ENCODE measurements at places on chromosomes 11 and 22.

DNA sequence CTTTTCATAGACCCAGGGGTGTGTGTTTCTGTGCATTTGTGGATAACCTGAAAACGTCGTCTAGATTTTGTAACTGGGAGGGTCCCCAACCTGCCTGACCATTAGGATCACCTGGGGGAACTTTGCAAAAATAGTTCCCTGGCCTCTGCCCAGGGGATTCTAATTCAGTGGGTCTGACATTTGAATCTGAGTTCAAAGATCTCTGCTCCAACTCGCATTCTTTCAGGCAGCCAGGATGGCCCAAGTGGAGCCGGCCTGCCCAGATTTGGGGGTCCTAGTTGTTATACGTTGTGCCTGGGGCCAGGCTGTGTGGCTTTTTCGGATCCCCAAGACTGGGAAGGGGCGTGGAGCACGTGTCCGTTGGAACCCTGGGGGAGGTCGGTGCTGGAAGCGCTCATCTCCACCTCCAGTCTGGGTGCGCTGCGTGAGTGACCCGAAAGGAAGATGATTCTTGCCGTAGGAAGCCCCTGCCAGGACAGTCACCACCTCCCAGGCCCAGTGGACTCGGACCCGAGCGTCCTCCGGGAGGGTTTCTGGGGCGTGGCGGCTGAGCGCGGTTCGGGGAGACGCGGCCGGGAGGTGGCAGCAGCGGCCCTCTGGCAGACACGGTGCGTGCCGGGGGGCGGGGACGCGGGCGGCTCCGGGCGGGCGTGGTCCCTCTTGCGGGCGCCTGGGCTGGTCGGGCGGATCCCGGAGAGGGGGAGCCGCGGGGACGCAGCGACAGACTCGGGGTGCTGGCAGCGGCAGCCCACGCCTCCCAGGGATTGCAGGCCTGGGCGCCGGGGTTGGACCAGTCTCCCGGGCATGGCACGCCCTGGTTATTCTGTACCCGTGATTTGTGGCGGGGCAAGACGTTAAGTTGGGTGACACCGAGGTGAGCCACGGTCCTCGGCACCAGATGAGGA is 29.2 kb upstream of the PLET1 start:
- DNase-seq = peak; percentile 72

DNA sequence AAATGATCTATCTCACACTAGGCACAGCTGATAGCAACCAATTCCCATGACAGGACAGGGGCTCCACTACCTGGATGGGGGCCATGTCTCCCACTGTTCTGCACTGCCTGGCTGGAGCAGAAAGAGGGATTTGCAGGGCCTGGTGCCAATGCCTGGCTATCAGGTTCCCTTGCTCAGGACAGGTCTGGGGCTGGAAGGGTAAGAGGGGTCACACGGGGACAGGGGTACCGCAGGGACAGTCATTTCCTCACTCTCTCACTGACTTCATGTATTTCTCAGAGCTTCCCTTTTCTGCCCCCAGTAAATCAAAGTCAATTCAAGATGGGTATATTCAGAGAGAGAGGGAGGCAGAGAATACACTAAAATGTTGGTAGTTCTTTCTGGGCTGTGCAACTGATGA is 119.1 kb upstream of the CSNK2A3 start:
- no peak for DNase-seq

- DNase-seq = no peak
Measured at GRCh38 chr11:66581261-66581660, 11.6 kb downstream of the CCDC87 start.

DNA sequence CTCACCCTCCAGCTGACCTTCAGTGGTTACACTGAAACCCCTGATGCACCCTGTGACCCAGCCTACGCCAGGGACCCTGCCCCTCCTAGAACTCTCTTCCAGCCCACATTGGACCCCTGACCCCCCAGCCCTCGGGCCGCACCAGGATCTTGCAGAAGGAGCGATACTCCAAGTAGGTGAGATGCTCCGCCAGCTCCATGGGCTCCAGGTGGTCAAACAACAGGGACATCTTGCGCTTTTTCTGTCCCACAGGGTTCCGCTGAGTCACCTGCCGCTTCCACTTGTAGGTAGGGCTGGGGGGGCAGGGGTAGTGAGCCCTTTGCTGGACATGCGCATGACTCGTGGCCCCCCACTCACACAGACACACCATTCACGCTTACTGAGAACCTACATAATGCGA is 4.1 kb downstream of the RASGRP2 start:
- DNase-seq = no peak

DNA sequence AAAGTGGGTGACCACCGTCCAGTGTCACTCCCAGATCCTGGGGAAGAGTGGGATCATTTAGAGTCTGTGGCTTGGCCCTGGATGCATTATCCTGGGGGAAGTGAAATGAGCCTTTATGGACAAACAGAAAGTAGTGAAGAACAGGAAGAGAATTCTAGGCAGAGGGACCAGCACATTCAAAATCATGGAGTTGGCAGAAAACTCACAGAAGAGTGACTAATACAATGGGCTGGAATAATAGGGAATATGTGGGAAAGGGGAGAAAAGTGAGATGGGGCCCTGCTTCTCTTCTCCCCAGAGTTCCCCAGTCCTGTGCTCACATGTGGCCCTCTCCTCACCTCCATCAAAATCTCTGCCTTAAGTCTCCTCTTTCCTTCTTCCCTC is 84.3 kb downstream of the CCDC81 start:
- no peak for DNase-seq

- DNase-seq = no peak
Measured at GRCh38 chr11:127182586-127183203, 182.1 kb upstream of the KIRREL3 start.

DNA sequence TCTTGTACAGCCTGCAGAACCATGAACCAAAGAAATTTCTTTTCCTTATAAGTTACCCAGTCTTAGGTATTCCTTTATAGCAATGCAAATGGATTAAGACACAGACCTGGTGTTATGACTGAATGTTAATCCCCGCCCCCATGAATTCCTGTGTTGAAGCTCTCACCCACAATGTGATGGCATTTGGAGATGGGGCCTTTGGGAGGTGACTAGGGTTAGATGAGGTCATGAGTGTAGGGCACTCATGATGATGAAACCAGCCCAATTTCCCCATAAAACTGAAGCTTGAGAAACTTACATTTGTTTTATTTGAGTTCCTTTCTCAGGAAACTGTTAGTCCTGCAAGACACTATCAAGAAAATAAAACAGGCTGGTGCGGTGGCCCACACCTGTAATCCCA is 115.8 kb upstream of the THY1 start:
- DNase-seq = no peak

- DNase-seq = peak; percentile 72
Measured at GRCh38 chr22:41682033-41682807, 6.4 kb downstream of the SNU13 start.

DNA sequence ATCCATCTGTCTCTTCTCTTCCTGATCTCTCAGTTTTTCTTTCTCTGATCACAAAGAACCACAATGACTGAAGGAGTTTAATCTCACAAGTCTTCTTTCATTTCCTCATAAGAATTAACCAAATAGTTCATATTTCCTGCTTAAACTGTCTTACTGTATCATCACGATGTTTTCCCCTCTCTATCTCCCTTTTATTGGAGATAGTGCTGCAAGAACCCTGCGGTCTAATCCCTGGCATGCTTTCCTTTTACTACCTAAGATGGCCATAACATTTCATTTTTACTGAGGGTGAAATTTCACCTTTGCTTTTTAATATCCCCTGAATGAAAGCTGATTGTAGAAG is 28.9 kb downstream of the CARD18 start:
- DNase-seq = no peak

GRCh38 chr11:68546555-68546954 is 86.0 kb downstream of the PPP6R3 start:
- no peak for DNase-seq
